Tibial artery (tissue), 4 donors: ENCODE measurements at places on chromosomes 1 and 21.
A peak's percentile ranks its signal among the peaks of the same experiment; 100 is the strongest.

DNA sequence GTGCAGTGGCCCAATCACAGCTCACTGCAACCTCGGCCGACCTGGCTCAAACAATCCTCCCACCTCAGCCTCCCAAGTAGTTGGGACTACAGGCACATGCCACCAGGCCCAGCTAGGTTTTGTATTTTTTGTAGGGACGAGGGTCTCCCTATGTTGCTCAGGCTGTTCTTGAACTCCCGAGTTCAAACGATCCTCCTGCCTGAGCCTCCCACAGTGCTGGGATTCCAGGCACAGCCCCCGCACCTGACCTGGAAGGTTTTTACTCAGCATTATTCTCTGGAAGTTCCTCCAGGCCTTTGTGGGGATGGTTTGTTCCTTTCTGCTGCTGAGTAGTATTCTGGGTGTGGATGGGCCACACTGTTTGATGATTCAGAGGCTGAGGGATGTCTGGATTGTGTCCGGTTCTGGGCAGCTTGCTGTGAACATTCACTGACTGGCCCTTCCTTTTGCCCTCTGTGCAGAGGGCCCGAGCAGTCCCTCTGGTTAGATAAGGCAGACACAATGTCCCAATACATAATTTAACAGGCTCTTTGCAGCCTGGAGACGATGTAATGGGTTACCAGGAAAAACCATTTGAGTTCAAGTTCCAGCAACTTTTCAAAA is 6.0 kb upstream of the TRAPPC10 start:
- no peaks in the 10 kb centered on the region for H3K27me3 ChIP-seq
- peaks cover 17% of the 10 kb centered on the region for H3K4me1 ChIP-seq
- peak; percentile 78 for DNase-seq
- H3K27ac ChIP-seq = peak overlapping the region; percentile 48
- H3K36me3 ChIP-seq = no peaks in the 10 kb centered on the region
- H3K4me3 ChIP-seq = no peak overlapping the region

DNA sequence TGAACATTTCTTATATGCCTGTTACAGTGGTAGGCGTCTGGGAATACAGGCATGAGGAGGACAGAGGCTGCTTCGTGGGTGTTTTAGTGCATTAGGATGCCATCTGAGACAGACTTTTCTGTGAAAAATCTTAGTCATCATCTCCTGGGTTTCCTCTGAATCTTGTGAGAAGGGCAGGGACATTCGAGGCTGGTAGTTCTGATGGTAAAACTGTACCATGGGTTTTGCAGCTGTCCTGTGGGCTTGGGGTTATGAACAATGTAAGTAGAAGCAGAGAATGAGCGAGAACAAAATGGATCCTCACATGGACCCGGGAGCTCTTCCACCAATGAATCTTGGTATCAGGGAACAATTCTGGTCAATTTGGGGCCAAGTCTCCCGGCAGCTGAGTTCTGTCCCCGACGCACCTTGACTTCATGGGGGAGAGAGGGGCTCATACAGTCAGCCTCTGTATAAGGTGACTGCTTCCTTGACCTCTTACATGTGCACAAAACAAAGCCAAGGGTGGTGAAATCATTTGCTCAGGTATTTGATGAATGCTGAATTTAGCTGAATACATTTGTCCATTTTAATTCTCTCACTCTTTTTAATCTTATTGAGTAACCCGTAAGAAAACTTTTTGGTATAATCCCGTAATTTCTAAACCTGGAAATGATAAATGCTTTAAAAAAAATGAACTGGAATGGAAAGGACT is 63.6 kb upstream of the ERRFI1 start:
- no peak overlapping the region for H3K4me3 ChIP-seq
- no peak for DNase-seq
- no peaks in the 10 kb centered on the region for H3K27me3 ChIP-seq
- H3K4me1 ChIP-seq = peaks cover 9% of the 10 kb centered on the region

DNA sequence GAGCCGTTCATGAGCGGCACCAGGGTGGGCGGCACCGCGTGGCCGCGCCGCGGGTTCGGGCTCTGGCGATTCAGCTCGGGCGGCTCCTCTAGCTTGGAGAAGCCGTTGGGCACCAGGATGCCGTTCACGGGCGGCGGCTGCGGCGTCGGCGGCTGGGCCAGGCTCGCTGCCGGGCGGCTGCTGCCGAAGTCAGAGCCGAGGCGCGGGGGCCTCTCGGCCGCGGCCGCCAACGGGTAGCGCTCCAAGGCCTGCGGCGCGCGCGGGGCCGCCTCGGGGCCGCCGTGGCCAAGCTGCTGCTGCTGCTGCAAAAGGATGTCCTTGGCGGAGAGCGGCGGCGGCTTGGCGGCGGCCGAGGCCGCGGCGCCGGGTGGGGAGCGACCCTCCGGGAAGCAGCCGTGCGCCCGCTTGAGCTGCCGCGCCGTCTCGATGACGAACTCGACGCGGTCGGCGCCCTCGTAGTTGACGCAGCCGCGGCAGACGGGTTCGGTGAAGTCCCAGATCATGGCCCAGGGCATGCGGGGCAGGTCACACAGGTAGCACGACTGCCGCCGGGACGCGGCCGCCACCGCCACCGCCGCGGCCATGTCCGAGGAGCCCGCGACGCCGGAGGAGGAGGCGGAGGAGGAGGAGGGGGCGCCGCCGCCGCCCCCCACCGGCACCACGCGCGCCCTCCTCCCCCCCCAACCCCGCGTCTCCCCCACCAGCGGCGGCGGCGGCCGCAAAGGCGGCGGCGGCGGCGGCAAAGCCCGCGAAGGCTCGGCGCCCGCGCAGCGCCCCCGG is 877 bp downstream of the IRF2BP2 start:
- H3K4me1 ChIP-seq = peaks cover 25% of the 10 kb centered on the region
- peak overlapping the region; percentile 75 for H3K4me3 ChIP-seq
- DNase-seq = no peak
- H3K27ac ChIP-seq = peak overlapping the region; percentile 95
- peaks cover 22% of the 10 kb centered on the region for H3K36me3 ChIP-seq
- no peaks in the 10 kb centered on the region for H3K27me3 ChIP-seq

DNA sequence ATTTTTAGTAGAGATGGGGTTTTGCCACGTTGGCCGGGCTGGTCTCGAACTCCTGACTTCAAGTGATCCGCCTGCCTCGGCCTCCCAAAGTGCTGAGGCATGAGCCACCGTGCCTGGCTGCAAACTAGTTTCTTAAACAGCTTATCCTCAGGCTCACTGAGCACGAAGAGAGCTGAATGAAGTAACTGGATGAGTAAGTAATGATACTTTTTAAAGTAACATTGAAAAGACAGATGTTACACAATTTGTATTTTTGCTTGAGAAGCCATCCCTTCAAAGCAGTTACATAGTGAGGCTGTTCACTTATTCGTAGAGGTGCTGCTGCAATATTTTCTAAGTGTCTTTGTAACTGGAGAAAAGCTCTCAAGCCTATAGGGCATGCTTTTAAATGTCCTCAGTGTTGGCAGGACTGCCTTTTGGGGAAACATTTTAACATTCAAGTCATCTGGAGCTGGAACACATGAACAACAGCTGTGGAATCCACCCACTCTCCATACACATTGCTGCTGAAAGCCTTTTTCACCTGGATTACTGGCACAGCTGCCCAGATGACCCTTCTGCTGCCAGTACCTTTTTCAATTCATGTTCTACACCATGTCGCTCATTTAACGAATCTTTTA is 2.7 kb upstream of the YBX1 start:
- no peak overlapping the region for H3K27ac ChIP-seq
- DNase-seq = no peak
- H3K27me3 ChIP-seq = no peaks in the 10 kb centered on the region
- no peaks in the 10 kb centered on the region for H3K4me1 ChIP-seq

- no peaks in the 10 kb centered on the region for H3K36me3 ChIP-seq
- peaks cover 7% of the 10 kb centered on the region for H3K27me3 ChIP-seq
- H3K27ac ChIP-seq = no peak overlapping the region
- DNase-seq = no peak
Observed at GRCh38 chr21:45859762-45860357, 121.7 kb upstream of the COL6A1 start.

DNA sequence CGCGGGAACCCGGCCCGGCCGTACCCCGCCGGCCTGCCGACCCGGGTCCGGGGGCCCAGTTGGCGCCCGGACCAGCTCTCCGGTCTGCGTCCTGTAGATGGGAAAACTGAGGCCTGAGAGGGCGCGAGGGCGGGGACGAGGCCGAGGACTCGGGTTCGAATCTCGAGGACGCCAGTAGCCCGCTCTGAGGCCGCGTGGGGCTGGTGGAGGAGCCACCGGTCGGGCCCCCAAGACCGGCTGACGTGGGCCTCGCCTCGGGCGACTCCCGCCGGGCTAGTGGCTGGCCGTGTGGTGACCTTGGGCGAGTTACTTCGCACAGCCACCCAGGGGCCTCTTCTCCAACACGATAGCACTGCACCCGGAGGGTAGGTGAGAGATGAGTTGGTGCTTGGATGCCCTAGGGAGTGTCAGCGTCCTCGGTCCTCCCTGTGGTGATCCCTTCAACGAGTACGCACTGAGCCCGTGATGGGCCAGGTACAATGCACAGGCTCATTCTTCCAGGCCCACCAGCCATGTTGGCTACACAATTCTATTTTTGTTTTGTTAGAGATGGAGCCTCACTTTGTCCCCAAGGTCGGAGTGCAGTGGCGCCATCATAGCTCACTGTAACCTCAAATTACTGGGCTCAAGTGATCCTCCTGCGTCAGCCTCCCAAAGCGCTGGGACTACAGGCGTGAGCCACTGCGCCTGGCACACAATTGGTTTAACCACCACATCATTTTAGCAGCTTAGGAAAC is 404 bp upstream of the SCMH1 start:
- H3K36me3 ChIP-seq = no peaks in the 10 kb centered on the region
- peak overlapping the region; percentile 100 for H3K27ac ChIP-seq
- H3K27me3 ChIP-seq = no peaks in the 10 kb centered on the region

GRCh38 chr1:202616355-202616915 is 93.8 kb downstream of the SYT2 start:
- peaks cover 35% of the 10 kb centered on the region for H3K4me1 ChIP-seq
- H3K36me3 ChIP-seq = no peaks in the 10 kb centered on the region
- DNase-seq = no peak
- H3K27ac ChIP-seq = peak overlapping the region; percentile 78
- H3K27me3 ChIP-seq = no peaks in the 10 kb centered on the region

- no peak for DNase-seq
- no peaks in the 10 kb centered on the region for H3K27me3 ChIP-seq
- H3K27ac ChIP-seq = no peak overlapping the region
Observed at GRCh38 chr1:62058956-62059355, 135.7 kb upstream of the L1TD1 start.

DNA sequence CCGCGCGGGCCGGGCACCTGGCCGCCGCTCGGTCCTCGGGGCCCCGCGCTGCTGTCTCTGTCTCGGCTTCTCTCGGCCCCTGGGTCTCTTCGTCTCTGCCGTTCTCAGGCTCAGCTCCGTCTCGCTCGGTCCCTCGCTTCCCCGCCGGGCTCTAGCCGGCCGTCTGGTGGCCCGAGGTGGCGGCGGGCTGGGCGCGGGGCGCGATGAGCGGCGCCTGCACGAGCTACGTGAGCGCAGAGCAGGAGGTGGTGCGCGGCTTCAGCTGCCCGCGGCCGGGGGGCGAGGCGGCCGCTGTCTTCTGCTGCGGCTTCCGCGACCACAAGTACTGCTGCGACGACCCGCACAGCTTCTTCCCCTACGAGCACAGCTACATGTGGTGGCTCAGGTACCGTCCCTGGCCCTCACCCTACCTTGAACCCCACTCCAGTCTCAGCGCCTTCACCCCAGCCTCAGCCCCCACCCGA is 355 bp downstream of the SHISAL2A start:
- no peaks in the 10 kb centered on the region for H3K36me3 ChIP-seq

DNA sequence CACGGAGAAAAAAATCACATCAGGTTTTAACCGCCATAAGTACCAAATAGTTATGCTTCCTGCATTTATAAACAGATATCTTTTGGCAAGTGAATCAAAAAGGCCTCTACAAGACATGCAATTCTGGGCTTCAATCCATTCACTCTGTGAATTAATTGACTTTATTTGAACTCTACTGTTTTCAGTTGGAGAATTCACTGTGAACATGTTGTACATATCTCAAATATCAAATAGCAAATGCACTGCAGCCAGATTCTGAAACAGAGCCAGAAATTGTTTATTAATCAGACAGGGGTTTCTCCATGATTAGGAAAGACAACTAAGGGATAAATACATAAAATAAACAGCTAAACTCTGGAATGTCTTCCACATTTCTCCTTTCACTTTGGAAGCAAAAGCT is 445.4 kb upstream of the NFIA start:
- no peaks in the 10 kb centered on the region for H3K36me3 ChIP-seq
- no peaks in the 10 kb centered on the region for H3K4me1 ChIP-seq
- no peak overlapping the region for H3K27ac ChIP-seq
- H3K27me3 ChIP-seq = no peaks in the 10 kb centered on the region

GRCh38 chr1:3942416-3943122 is 42.5 kb upstream of the C1orf174 start:
- no peaks in the 10 kb centered on the region for H3K36me3 ChIP-seq
- H3K4me1 ChIP-seq = no peaks in the 10 kb centered on the region
- H3K4me3 ChIP-seq = no peak overlapping the region
- H3K27me3 ChIP-seq = peaks cover 65% of the 10 kb centered on the region
- no peak for DNase-seq
- H3K27ac ChIP-seq = no peak overlapping the region

DNA sequence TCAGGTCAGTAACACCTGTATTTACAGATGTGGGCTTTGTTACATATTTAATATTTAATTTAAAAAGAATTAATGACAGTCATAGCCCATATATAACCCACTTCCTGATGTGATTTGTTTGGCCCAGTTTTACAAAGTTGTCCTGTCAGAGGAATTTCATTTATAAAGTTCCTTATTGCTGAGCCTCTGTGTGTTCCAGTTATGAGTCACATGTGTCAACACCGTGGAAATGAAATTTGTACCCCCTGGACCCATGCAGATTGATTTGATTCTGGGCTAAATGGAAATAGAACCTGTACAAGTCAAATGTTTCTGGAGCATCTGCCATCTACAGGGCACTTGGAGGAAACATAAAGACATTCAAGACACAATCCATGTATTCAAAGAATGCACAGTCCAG is 149.2 kb downstream of the CACNA1E start:
- no peak overlapping the region for H3K4me3 ChIP-seq
- H3K36me3 ChIP-seq = no peaks in the 10 kb centered on the region
- no peaks in the 10 kb centered on the region for H3K27me3 ChIP-seq
- no peak for DNase-seq
- H3K4me1 ChIP-seq = no peaks in the 10 kb centered on the region

- DNase-seq = peak; percentile 92
- no peaks in the 10 kb centered on the region for H3K27me3 ChIP-seq
- peak overlapping the region; percentile 81 for H3K27ac ChIP-seq
- H3K4me3 ChIP-seq = no peak overlapping the region
- H3K36me3 ChIP-seq = peaks cover 84% of the 10 kb centered on the region
- peaks cover 73% of the 10 kb centered on the region for H3K4me1 ChIP-seq
Observed at GRCh38 chr1:153749408-153750005, 21.7 kb downstream of the INTS3 start.

DNA sequence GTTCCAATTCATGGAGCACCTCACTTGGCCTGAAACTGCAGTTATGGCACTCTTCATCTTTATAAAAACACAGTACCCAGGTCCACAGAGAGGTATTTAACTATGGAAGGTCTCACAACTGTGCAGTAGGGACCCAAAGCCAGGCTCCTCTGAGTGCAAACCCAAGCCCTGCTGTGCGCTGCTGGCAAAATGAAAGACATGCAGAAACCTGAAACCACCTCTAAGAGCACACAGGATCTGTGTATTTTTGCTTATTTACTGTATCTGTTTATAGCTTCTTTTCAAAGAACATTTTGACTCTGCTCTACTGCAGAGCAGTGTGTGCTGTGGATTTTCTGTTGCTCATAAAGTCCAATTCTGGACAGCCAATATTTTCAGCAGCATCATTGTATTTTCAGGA is 166.6 kb downstream of the DSCAM start:
- H3K36me3 ChIP-seq = no peaks in the 10 kb centered on the region
- DNase-seq = no peak
- H3K4me1 ChIP-seq = no peaks in the 10 kb centered on the region
- H3K27ac ChIP-seq = no peak overlapping the region
